ENCODE measurements at places on chromosomes 1 and 21.

GRCh38 chr1:226519135-226519534 lies 29.4 kb upstream of the STUM start:
- no peak for DNase-seq

DNA sequence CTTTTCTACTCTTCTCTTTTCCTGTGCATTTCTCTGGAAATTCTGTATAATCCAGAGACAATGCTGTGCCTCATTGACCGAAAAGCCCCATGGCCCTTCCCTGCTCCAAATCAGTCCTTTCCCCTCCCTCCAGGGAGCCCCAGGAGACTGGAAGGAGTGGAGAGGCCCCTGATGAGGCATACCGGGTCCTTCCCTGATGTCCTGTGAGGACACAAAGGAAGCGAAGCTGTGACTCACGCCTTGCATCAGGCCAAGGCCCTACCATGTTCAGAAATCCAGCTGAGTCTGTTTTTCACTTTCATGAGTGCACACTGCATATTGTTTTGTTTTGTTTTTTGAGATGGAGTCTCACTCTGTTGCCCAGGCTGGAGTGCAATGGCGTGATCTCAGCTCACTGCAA lies 38.7 kb upstream of the BECN2 start:
- DNase-seq: no peak

GRCh38 chr1:69711190-69711930 lies 143.6 kb downstream of the LRRC7 start:
- no peak for DNase-seq

DNA sequence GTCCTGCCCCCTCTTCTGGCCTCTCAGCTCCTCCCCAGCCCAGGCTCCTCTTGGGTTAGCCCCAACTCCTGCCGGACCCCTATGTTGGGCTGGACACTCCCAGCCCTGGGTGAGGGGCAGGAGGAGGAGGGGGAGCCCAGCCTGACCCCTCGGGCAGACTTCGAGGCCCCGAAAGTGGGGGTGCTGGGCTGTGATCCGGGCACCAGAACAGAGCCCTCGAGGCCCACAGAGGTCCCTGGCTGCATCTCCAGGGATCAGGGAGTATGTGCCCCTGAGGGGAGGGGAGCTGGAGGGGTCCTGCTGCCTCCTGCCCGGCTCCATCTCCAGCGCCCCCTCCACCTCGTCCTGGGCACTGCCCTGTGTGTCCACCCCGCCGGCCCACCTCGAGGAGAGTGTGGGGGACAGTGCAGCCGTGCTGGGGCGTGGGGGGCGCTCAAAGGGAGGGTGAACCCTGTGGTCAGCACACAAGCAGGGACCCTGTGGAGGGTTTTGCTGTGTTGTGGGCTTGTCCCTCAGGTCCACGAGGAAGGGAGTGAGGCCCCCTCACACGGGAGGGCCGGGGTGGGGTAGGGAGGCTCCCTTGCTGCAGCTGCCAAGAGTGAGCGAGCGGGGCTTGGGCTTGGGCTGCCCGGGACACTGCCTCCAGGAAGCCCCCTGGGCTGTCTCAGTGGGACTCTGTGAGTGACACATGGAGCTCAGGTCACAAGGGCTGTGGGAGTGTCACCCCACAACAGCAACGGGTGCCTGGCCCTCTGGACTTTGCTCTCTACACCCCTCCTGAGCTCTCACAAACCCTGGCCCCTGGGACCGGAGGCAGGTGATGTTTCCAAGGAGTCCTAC lies 54.4 kb downstream of the COL18A1 start:
- DNase-seq: no peak

- no peak for DNase-seq
Observed at GRCh38 chr1:204177133-204177532, 11.0 kb upstream of the REN start.

- DNase-seq: no peak
Observed at GRCh38 chr1:208935517-208936187, 647.9 kb upstream of the CAMK1G start.
